Esophagus squamous epithelium (tissue), 5 donors: ENCODE measurements at places on chromosomes 7 and 10.

DNA sequence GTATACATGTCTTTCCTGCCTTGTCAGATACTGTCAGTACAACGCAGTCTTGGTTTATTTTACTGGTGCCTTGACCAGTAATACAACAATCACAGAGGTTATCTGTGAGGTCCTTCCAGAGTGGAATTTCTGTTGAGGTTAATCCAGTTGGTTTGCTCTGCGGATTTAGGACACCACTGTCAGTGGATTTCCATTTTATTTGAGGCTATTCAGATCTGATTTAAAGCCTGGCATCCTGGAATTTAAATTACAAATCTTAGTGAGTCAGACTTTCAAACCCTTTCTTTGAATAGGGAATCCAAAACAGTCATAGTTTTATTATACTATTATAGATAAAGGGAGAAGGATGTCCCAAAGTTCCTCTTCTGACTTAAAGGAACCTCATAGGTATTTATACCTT is 40.5 kb downstream of the ANLN start:
- no peak for DNase-seq

- DNase-seq: no peak
These were observed 25.3 kb downstream of the BCAP29 start for GRCh38 chr7:107605218-107605815.

DNA sequence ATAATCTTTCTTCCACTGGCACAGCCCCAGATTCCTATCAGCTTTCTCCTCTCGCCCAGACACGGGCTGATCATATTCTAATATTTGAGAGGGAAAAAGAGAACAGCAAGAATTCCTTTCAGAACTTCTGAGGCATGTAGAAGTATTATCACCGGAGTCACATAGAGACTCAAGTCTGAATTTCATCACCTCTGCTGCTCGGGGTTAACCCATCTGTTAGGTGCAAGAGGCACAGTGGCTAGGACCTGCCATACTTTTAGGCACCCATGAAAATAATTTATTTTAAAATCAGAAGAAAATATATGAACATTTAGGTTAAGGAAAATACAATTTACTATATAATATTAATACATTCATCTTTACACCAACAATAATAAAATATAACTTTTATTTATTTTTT is 21.0 kb downstream of the PANK1 start:
- DNase-seq: no peak

GRCh38 chr10:91974960-91975359 is 51.4 kb downstream of the BTAF1 start:
- DNase-seq: no peak

- DNase-seq: no peak
These were observed 94.7 kb downstream of the OSBPL3 start for GRCh38 chr7:24885305-24885704.

- DNase-seq: no peak
These were observed 46.7 kb downstream of the USP6NL start for GRCh38 chr10:11564741-11565140.

DNA sequence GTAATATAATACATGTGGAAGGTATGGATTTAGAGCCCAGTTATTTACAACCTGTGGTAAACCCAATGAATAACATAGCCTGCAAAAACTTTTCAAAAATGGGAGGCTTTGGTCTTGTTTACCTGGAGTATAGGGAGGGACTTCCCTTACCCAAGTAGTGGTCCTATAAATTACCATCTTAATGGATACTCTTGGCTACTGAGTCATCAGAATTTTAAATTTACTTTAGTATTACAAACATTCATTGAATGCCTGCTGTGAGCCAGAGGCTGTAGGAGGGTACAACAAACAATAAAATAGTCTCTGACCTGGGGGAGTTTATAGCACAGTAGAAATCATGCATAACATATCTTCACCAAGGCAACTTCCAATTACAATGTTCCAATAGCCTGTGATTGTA is 365.1 kb downstream of the BBS9 start:
- no peak for DNase-seq

DNA sequence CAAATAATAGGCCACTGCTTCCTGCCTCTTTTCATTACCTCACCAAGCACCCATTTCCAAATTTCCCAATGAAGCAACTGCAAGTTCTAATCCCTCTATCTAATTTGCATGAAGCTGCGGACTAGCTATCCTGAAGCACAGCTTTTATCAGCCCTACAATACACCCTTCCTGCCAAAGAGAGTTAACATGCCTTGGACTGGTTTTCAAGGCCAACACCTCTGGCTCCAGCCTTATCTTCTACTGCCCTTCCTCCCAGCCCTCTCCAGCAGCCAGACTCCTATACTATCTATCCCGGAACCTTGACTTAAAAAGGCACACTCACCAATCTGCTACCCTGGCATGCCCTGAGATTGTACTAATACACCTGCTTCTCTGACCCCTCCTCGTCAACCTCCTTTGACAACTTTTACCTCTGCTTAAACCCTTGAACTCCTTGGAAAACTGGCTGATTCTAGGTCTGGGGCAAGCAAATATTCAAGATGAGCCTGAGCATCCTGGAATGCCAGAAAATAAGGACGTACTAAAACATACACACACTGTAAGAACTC is 73.4 kb downstream of the SGMS1 start:
- DNase-seq: no peak

- no peak for DNase-seq
These were observed 123.4 kb upstream of the NEBL start for GRCh38 chr10:21020545-21020944.

DNA sequence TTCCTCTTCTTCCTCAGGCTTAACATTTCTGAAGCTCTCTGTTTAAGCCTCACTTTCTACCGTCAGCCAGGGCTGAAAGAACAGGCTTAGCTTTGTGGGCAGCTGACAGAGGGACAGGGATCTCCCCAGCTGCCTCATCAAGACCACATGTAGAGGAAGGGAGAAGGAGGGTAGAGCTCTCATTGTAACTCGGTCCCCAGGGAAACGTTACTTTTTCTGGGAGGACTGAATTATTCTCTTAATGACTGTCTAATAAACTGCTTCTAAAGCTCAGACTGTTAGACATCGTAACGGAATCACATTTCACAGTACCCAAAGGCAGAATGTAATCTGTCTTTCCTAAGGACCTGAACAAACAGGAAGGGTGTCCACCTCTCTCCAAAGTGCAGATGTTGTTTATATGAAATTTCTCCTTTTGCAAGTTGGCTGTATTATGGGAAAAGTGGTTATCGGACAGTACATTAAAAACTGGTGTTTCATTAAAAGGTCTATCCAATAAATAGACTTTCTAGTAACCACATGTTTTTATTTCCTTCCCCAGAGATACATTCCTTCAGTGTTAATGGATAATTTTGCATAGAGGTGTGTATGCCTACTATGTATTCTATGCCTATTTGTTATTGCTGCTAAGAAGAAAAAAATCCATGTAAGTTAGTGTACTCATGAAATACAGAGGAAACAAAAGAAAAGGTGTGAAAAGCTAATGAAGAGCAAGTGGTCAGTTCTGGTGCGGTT is 144.2 kb downstream of the CTTNBP2 start:
- DNase-seq: no peak

GRCh38 chr7:1897076-1897860 is 227.2 kb downstream of the ELFN1 start:
- no peak for DNase-seq

GRCh38 chr10:92479547-92479946 is 94.3 kb downstream of the IDE start:
- no peak for DNase-seq

DNA sequence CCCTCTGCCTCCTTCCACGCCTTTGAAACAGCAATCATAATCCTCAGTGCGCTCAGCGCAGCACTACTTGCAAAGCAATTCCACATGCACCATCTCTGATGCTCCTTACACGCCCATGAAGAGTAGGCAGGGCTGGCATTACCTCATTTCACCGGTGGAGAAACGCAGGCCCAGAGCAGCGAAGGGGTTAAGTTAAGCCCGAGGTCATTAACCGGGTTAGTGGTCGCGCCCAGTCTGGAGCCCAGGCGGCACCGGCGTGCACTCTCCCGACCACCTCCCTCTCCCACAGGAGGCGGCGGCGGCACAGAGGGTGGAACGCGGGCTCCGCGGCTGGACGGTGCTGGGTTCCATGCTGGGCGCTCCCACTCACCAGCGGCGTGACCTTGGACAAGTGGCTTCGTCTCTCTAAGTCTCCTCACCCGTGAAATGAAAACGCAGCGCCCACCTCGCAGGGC is 515 bp downstream of the FASTK start:
- no peak for DNase-seq

DNA sequence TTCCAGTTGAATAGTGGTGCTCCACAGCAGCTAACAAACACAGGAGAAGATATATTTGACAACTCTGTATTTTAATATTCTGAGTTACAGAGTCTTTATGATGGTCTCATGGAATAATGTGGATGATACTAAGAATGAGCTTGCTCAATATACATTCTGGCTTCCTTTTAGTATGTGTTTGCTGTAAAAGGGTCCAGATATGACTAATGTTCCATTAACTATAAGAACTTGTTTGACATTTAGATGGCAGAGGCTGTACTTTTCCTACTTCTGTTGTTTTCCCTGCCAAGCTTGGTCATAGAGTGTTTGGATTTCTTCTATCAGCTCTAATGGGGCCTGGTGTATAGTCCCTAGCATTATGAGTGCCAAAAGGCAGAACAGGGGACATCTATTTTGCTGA is 61.5 kb upstream of the GPR22 start:
- DNase-seq: no peak

- no peak for DNase-seq
These were observed 72.5 kb upstream of the IGFBP3 start for GRCh38 chr7:45993621-45994020.

DNA sequence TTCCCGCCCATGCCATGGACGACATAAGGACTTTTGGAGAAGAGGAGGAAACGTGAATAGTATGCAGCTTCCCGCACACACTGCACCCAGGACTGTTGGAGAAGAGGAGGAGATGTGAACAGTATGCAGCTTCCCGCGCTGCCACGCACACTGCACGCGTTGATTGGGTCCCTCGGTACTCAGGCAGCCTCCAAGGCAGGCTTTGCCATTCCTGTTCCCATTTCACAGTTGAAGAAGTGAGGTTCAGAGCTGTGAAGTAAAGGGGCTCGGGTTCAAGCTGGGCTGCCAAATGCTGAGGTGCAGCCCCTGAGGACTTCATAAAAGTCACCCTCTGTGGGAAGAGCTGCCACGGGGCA is 147.9 kb upstream of the FAM20C start:
- no peak for DNase-seq

- DNase-seq: no peak
These were observed 86.2 kb downstream of the AOAH start for GRCh38 chr7:36638140-36638539.

- DNase-seq: no peak
These were observed 150.9 kb downstream of the RGS10 start for GRCh38 chr10:119391440-119392251.

DNA sequence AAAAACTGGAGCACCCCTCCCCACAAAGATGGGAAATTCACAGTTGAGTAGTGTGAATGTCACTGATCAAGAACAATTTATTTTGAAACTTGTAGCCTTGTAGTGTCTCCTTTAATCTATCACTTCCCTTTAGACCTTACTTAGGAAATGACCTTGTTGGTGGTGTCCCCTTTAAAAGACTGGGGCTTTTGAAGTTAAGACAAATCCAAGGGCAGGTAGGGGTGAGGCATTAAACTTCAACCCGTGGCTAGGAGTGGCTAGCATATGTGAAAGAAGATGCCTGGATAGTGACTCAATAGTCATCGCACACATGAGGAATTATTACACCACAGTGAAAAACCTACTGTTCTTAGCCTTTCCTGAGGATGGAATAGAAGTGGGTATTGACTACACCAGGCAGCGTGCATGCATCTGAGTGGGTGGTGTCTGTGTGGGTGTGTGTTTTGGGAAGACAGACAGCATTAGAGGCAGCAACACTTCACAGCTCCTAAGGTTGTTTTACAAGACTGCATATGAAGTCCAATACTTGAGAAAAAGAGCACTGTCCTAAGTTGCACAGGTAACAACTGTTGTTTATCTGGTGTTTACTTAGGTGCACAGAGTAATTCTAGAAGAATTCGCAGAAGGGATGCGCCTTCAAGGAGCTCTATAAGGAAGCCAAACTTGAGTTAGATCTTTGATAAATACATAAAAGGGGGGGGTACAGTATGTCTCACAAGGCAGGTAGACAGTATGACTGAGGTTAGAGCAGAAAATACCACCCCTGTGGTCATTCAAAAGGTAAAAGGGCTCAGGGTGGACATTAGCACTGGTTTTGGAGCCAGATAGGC is 32.9 kb downstream of the ABLIM1 start:
- no peak for DNase-seq

GRCh38 chr10:96488161-96488935 is 25.4 kb downstream of the TLL2 start:
- DNase-seq: no peak

DNA sequence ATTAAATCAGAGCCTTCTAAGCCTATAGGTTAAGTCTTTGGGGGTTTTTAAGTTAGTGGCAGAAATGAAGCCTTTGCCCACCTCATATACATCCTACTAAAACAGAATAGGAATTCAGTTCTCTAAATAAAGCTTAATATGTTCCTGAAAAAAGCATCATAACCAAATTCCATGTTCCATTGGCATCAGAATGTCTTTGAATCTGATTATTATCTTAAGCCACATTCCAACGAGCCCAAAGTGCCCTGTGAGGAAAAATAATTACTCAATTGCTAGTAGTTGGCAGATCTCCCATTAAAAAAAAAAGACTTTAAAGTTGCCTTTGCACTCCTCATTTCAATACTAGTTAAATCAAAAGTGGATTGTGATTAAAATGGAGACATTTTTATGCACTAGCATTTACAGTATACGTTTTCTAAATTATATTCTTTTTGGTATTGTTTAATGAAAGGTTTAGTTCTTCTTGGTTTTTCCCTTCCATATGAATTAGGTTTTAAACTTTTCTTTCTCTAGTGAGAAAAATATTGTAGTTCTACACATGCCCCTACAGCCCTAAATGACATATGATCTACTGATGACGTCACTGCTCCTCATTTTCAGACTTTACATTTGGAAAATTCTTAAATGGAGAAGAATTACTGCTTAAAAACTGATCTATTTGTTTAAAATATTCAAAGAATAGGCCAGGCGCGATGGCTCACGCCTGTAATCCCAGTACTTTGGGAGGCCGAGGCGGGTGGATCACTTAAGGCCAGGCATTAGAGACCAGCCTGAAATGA is 54.3 kb upstream of the CABCOCO1 start:
- no peak for DNase-seq

- DNase-seq: no peak
These were observed 30.9 kb downstream of the DNA2 start for GRCh38 chr10:68440898-68441297.

DNA sequence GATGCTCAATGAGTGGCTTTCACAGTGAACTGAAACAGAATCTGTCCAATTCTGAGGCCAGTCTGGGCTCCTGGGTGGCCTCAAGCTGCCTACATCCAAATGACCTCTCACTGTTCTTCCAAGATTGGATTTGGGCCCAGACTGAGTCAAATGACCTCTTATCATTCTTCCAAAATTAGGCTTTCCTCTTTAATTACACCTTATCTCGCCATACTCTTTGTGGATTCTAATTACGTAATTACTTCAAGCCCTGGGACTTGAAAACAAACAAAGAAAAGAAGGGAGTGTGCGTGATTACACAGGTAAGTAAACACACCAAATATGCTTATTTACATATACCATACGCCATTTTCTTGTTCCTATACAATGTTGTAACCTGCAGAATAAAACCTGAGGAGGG is 18.8 kb downstream of the SORBS1 start:
- no peak for DNase-seq
